ENCODE measurements at places on chromosomes 5 and 9. TPM values are rescaled to one million over a fixed set of nuclear protein-coding genes. Genes with fewer than 3 reads are reported as not detected.

BARHL1 gene
- total RNA-seq: not detected

DNA sequence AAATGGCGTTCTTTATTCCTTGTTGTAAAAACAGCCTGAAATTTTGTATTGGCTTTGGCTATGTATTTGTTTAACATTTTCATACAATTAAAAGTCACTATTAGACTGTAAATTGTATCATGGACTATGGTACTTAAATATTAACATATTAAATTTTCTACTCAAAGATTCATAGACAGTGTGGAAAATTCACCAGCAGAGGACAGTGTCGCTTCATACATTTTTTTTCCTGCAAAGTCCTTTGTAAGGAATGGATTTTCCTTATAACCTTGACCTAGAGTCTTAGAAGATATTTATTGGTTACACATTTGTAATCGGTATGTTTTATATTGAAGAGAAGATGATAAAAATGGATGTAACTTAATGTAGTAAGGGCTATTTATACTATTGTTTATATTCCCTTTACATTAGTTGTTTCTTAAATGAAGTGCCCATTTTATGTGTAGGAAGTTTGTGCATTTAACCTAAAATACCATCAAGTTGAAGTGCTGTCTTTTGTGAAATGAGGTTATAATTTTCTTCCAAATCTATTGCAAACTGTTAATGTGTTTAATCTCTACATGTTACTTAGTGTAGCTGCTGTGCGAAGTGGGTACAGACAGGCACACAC is 150.1 kb downstream of the KDM4C start:
- DNase-seq: no peak

- no peak for DNase-seq
Observed at GRCh38 chr5:91469517-91470165, 86.5 kb upstream of the ARRDC3 start.

PRLR gene
- total RNA-seq: 7.9 TPM

Data from body of pancreas (tissue), 4 donors.